ENCODE measurements at places on chromosomes 4 and X.
A peak's percentile ranks its signal among the peaks of the same experiment; 100 is the strongest.

DNA sequence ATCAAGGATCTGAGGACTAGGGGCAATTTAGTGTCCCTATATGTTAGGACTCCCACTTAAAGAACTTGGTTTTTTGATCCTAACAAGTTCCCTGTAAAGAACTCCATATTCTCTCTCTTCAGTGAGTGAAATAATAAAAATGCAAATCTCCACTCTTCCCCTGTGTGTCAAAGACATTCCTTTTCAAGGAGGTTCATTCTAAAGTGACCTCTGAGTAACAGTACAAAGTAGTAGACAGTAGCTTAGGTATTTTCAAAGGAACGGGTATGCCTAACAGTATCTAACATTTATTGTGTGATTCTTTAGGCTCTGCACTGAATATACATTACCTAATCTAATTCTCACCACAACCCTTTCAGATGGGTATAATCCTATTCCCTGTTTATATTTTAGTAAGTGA is 58.4 kb upstream of the SCOC start:
- H3K4me1 ChIP-seq, result peaks cover 11% of the 10 kb centered on the region
- H3K27ac ChIP-seq, result no peak overlapping the region
- H3K4me3 ChIP-seq, result no peak overlapping the region

- H3K27ac ChIP-seq, result no peak overlapping the region
- no peaks in the 10 kb centered on the region for H3K36me3 ChIP-seq
- no peaks in the 10 kb centered on the region for H3K27me3 ChIP-seq
Observed at GRCh38 chrX:109880629-109881028, 122.3 kb upstream of the TMEM164 start.

- H3K27me3 ChIP-seq, result no peaks in the 10 kb centered on the region
- H3K4me3 ChIP-seq, result no peak overlapping the region
- no peak for DNase-seq
Observed at GRCh38 chr4:16783119-16783518, 115.3 kb downstream of the LDB2 start.

- H3K4me1 ChIP-seq, result no peaks in the 10 kb centered on the region
- H3K27ac ChIP-seq, result no peak overlapping the region
- peak; percentile 48 for DNase-seq
- peak overlapping the region; percentile 41 for H3K4me3 ChIP-seq
- H3K27me3 ChIP-seq, result no peaks in the 10 kb centered on the region
- H3K36me3 ChIP-seq, result no peaks in the 10 kb centered on the region
Observed at GRCh38 chrX:55057675-55058249, 17.1 kb upstream of the PAGE2B start.

DNA sequence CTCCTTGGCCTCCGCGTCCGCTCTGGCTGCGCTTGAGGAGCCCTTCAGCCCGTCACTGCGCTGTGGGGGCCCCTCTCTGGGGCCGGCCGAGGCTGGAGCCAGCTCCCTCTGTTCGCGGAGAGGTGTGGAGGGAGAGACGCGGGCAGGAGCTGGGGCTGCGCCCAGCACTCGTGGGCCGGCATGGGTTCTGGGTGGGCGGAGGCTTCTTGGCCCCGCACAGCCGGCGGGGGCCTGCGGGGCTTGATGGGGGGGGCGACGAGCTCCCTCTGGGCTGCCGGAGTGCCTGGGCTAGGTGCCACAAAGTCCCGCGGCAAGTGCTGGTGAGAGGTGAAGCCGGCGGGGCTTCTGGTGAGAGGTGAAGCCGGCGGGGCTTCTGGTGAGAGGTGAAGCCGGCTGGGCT is 61.9 kb downstream of the ANKRD50 start:
- H3K36me3 ChIP-seq, result peaks cover 13% of the 10 kb centered on the region
- H3K4me1 ChIP-seq, result no peaks in the 10 kb centered on the region
- H3K4me3 ChIP-seq, result no peak overlapping the region
- H3K27ac ChIP-seq, result no peak overlapping the region
- DNase-seq, result no peak

Data from GM23248 (cell line).